ENCODE measurements at places on chromosomes 3 and 15. TPM values are rescaled to one million over a fixed set of nuclear protein-coding genes. Genes with fewer than 3 reads are reported as not detected.

SIDT1 gene
- total RNA-seq = 0.47 TPM

PRTG gene
- total RNA-seq = 0.77 TPM

GRCh38 chr3:191944835-191945234, 483.9 kb downstream of the PYDC2 start:
- DNase-seq = no peak

DNA sequence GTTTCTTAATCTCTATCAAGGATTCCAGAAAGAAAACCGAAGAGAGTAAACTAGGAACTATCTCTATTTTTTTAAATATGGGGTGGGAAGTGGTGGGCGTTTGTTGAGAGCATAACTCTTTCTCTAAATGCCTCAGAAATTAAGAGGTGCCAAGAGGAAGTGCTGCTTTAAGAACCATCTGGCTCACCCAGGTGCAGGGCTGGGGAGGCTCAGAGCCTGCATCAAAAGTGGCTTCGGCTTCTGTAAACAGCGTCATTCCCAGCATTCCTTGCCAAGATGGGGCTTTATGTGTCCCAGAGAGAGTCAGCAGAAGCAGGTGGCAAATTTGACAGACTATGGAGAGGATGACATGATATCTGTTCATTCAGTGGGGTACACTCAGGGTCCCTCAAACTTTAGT, 123.3 kb upstream of the BFSP2 start:
- DNase-seq = no peak

- no peak for DNase-seq
These were observed 1.5 kb downstream of the LRRK1 start for GRCh38 chr15:100920516-100921135.

Data from left ventricle myocardium superior (tissue), 1 donor.